Stimulated activated effector memory CD8-positive, alpha-beta T cell treated with anti-CD3 and anti-CD28 coated beads, Interleukin-12 subunit alpha, Interleukin-12 subunit beta, amount 100 ng/mL, for 72 hours (primary cell): ENCODE measurements at places on chromosomes 13 and 19.

GRCh38 chr13:33711436-33711835 lies 106.5 kb upstream of the RFC3 start:
- DNase-seq = no peak

DNA sequence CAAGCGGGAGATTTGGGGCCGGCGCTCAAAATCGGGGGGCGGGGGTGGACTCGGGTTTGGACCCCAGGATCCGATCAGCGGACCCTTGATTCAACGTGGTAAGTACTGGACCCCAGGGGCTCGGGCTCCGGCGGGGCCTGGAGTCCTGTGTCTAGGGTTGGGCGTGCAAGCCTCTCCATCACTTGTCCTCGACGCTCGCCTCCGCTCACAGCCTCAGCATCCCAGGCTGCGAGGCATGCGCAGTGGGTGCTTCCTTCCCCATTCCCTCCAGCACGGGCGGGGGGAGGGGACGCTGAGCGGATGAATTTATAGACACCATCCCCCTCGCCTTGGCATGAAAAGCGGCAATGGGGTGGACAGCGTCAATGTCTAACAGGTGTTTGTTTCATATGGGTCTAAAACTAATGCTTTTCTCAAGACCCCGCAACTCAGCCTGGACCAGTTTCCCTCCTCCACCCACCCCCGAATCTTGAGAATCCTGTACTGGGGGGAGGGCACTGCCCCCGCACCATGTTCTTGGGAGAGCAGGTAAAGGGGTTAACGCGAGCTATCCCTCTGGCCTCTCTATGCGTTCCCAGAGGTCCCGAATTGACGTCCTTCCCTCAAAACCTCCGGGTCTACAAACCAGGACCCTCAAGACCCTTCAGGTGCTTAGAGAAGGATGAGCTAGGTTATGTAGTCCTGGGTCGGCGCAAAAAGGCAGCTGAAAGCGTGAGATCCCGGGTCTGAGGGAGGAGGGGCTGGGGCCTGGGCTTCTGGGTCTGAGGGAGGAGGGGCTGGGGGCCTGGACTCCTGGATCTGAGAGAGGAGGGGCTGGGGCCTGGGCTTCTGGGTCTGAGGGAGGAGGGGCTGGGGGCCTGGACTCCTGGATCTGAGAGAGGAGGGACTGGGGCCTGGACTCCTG lies 579 bp downstream of the CPT1C start:
- no peak for DNase-seq

- DNase-seq = no peak
Measured at GRCh38 chr19:18712981-18713380, 29.5 kb downstream of the CRTC1 start.

GRCh38 chr13:71866335-71867130 lies 471 bp downstream of the DACH1 start:
- no peak for DNase-seq

- no peak for DNase-seq
Measured at GRCh38 chr13:47256618-47257017, 359.8 kb upstream of the HTR2A start.

DNA sequence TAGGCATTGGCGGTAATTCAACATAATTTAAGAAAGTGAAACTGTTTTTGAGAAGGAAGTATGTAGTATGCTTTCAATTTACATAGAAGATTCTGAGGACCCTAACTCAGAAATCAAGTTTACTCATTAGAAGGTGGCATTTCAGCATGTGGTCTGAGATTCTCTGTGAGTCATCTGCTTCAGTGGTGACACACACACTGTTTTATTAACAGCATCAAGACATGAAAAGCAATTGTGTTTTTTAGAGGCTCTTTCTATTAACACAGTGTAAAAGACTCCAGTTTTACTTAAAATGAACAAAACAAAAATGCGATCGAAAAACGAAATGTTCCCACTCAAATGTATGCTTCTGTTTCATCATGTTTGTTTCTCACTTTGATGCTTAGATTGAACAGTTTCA lies 802.1 kb upstream of the SLITRK6 start:
- DNase-seq = no peak

DNA sequence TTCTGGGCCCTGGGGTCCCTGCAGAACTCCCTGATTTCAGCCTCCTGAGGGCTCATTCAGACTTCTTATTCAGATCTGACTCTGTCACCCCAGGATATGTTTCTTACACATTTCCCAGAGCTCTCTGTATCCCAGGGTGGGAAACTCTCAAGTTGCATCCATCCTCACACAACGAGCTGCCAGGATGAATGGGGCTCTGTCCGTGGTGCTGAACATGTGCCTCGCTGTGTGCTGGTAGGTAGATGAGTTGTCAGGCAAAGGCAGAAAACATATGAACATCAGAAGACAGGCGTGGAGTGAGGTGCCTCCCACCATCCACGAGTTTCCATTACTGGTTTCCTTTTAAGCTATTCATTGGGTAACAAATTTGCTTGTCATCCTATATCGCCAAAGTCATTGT lies 11.4 kb upstream of the IGFL1 start:
- no peak for DNase-seq

- no peak for DNase-seq
Measured at GRCh38 chr19:640606-641189, 1.0 kb downstream of the FGF22 start.

- DNase-seq = peak; percentile 43
Measured at GRCh38 chr13:40617801-40618356, 48.6 kb downstream of the FOXO1 start.

GRCh38 chr13:42740753-42741152 lies 40.6 kb upstream of the FAM216B start:
- no peak for DNase-seq

DNA sequence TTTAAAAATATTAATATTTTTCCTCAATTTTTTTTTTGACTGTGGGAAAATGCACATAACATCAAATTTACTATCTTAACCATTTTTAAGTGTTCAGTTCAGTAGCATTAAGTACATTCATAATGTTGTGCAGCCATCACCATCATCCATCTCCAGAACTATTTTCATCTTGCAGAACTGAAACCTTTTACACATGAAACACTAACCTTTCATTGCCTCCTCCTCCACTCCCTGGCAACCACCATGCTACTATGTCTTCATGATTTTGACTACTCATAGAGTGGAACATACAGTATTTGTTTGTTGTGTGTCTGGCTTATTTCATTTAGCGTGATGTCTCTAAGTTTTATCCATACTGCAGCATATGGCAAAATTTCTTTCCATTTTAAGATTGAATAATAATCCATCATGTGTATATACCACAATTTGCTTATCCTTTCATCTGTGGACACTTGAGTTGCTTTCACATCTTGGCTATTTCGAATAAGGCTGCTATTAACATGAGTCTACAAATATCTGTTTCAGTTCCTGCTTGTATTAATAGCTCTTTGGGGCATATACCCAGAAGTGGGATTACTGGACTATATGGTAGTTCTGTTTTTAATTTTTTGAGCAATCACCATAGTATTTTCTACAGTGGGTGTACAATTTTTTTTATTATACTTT lies 376.4 kb downstream of the MTUS2 start:
- DNase-seq = no peak

DNA sequence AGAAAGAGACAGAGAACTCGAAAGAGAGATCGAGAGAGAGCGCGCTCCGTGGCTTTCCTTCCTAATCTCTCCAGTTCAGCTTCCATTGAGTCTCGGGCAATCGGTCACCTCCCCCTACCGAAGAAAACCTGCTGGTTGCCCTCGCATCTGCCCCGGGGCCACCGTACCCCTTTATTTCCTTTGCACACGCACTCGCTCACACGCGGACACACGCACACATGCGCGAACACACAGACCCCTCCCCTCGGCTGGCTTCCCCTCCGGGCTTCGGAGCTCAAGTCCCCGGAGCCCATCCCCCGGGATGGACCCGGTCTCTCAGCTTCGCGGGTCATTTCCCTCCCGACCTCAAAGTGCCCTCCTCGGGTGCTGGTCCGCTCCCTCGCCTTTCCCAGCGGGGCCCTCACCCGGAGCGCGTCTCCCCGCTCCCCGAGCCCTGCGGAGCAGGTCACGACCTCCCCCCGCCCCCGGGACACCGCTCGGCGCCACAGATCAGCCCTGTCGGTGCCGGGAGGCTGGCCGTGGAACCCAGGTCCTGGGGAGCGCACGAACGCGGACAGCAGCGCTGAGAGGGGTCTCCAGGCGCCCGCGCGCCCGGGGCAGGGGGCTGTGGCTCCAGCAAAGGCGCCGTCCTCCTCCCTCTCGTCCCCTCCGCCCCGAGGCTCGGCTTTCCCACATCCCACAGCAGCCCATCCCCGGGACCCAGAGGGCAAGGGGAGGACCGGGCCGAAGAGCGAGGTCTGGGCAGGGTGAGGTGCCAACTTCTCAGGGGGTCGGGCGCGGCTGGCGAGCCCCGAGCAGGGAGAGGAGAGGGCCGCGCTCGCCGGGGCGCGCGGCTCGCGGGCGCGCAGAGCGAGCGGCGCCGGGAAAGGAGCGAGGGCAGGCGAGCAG lies 1.8 kb downstream of the DACH1 start:
- DNase-seq = no peak

DNA sequence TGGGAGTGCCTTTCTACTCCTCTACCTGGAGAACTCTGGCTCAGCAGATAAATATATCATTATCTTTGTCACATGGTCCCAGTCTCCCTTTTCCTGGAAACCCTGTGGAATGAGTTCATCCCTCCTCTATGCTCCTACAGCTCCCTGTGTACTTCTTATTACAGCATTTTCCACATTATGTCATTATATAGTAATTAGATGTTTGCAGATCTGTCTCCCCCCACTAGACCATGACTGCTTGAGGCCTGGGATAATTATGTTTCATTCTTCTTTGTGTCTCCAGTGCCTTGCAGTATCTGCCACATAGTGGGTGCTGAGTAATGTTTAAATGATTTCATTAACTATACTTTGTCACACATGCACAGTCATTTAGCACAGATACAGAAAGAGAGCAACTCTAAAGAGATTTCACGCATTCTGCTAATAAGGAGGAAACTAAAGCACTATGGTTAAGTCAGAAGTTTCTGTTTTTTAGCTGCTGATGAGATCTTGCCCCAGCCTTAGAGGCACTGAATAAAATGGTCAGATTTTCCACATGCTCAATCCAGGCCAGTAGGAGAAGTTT lies 66.1 kb upstream of the DIAPH3 start:
- DNase-seq = no peak
